ENCODE measurements at places on chromosomes 2 and 18. TPM values are rescaled to one million over a fixed set of nuclear protein-coding genes. Genes with fewer than 3 reads are reported as not detected.

The TDRD15 gene
- total RNA-seq = 0.15 TPM

The CCBE1 gene
- total RNA-seq = 0.36 TPM

The POTEC gene
- total RNA-seq = not detected

The PARD6G gene
- 4.1 TPM for total RNA-seq

The NCKAP5 gene
- total RNA-seq = 2.4 TPM

The GALNT3 gene
- total RNA-seq = 2.4 TPM

The SPATA3 gene
- total RNA-seq = not detected

The MBP gene
- 62.7 TPM for total RNA-seq

The ZNF521 gene
- total RNA-seq = 88.7 TPM

The IMMT gene
- total RNA-seq = 68.4 TPM

The MLPH gene
- total RNA-seq = 10.1 TPM

The RASGRP3 gene
- total RNA-seq = 12.8 TPM

The MCFD2 gene
- 165 TPM for total RNA-seq

GRCh38 chr18:9392726-9393125 is 58.2 kb downstream of the TWSG1 start:
- no peak overlapping the region for H3K27ac ChIP-seq
- no peak for DNase-seq
- H3K36me3 ChIP-seq = peaks cover 5% of the 10 kb centered on the region
- no peaks in the 10 kb centered on the region for H3K27me3 ChIP-seq
- no peak overlapping the region for H3K4me3 ChIP-seq

DNA sequence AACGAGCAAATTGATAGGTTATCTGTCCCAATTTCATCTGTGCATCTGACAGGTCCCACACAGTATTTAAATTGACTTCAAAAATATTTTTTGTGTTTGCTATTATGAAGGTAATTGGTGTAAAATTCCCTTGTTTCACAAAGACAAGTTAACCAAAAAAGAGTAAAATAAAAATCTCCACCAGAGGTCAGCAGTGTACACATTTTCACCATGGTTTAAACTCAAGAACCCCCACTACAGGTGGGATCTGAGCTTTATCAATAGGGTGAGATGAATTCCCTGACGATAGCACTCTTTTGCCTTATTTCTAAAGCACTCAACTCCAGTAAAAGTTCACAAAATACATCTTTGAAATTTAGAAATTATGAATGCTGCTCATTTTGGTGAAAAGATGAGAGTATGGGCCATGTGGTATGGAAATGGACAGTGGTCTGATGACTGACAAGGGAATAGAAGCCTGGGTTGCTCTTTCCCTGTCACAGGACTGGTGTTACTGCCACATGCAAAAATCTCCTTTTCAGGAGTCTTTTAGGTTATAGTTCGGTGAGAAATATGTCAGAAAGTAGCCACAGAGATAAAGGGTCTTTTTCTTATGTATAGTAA is 68.0 kb downstream of the SERPINB8 start:
- H3K4me3 ChIP-seq = no peak overlapping the region
- H3K4me1 ChIP-seq = no peaks in the 10 kb centered on the region
- H3K36me3 ChIP-seq = no peaks in the 10 kb centered on the region
- no peak overlapping the region for H3K27ac ChIP-seq
- no peaks in the 10 kb centered on the region for H3K27me3 ChIP-seq

GRCh38 chr2:144354953-144355352 is 165.0 kb downstream of the ZEB2 start:
- H3K4me1 ChIP-seq = peaks cover 5% of the 10 kb centered on the region
- no peaks in the 10 kb centered on the region for H3K27me3 ChIP-seq
- H3K36me3 ChIP-seq = no peaks in the 10 kb centered on the region
- H3K27ac ChIP-seq = no peak overlapping the region
- DNase-seq = no peak

DNA sequence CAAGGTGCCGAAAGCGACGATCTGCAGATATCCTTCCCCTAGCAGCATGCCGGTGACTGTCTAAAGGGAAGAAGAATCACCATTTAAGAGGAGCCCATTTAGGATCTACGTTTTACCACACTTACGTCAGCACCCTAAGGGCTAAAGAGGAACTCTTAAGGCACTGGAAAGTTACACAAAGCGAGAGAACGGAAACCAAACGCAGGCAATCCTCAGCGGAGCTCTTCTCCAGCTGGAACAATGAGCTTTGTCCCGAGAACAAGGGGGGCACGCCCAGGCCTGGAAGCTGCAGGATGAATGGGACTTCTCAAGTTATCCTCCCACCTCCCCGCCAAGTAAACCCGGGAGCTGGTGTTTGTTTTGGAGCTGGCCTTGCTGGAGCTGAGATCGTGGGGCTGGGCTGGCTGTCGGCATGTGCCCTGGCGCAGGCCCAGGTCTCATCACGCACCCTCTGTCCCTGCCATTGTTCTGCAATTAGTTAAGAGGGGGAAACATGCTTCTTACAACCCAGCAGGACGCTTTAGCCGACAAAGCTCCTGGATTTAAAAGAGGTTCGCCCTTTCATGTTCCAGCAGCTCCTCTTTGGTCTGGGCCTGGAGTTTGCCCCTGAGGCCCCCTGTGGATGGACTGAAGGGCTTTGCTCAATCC is 36.4 kb downstream of the PXDN start:
- H3K4me3 ChIP-seq = no peak overlapping the region
- no peaks in the 10 kb centered on the region for H3K27me3 ChIP-seq
- H3K36me3 ChIP-seq = no peaks in the 10 kb centered on the region

DNA sequence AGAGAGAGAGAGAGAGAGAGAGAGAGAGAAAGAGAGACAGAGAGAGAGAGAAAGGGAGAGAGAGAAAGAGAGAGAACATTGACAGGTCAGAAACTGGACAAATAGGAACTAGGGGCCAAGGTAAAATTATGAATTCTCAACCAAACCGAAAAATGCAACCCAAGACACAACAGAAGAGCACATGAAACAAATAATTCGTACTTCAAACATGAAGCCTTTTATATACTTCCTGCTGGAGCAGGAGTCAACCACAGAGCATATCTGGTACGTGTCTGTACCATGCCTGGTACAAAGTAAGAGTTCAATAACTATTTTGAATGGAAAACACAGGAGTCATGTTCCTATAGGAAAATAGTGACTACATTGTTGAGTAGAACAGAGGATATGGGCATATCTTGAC is 6.5 kb upstream of the VPS54 start:
- H3K36me3 ChIP-seq = no peaks in the 10 kb centered on the region
- H3K27ac ChIP-seq = no peak overlapping the region
- no peaks in the 10 kb centered on the region for H3K27me3 ChIP-seq

GRCh38 chr18:58896268-58896667 is 31.6 kb downstream of the ZNF532 start:
- no peaks in the 10 kb centered on the region for H3K27me3 ChIP-seq
- H3K27ac ChIP-seq = no peak overlapping the region
- DNase-seq = no peak
- no peaks in the 10 kb centered on the region for H3K36me3 ChIP-seq
- peaks cover 2% of the 10 kb centered on the region for H3K4me1 ChIP-seq

DNA sequence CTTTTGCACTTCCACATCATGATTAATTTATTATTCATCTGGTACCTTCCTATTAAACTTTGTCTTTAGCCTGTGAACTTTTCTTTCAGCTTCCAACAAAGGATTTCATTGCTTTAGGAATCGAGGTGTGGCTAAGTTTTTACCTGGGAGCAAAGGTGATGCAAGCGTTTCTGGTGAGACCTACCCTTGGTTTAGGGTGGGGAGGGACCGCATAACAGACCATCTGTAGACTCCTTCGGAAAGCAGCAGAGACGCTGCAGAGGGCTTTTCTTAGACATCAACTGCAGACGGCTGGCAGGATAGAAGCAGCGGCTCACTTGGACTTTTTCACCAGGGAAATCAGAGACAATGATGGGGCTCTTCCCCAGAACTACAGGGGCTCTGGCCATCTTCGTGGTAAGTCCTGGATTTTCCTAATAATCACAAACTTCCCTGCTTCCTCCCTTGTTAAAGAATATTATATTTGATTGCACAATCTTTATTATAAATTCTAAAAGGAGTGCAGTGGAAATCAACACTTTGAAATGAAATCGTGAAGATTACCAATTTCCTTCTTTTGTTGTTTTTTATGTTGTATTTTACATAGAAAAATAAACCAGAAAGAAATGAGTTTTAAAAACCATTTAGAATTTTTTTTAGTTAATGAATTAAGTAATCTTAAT is at the start of gene DSG3:
TSS of gene DSG3 (plus strand) at position 212 of the 662 bp plus-strand sequence. CDS start at position 349, 137 bp downstream.
- no peak within 1 kb of the TSS for H3K27ac ChIP-seq
- H3K4me1 ChIP-seq = no peaks in the 10 kb centered on the region
- no peaks in the 10 kb centered on the region for H3K27me3 ChIP-seq
- no peak for DNase-seq
- no peaks in the 10 kb centered on the region for H3K36me3 ChIP-seq

DNA sequence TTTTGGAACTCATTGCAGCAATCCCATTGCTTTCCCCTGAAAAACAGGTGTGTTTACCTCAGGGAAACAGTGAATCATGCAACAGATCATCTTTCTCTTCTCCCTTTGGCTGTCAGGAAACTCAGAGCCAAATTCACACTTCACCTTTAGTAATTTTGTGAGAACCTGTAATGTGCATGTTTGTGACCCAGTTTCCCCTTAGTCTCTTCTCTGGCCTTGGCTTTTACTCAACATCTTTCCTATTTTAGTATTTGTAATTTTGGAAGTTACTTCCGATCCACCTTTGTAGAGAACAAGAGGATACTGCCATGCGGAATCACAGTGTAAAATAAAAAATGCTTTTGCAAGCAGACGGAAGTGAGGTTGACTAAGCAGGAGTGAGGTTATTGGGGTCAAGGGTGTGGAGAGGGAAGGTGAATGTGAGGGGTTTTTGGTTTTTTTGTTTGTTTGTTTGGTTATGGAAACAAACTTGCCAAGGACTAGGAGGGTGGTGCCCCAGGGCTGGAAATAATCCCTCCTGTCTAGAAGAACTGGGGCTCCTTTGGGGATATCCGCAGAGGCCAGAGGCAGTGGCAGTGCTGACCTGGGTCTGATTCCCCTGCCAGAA is 14.0 kb downstream of the ASPRV1 start:
- no peak for DNase-seq
- H3K4me1 ChIP-seq = no peaks in the 10 kb centered on the region
- H3K36me3 ChIP-seq = no peaks in the 10 kb centered on the region
- H3K27ac ChIP-seq = no peak overlapping the region
- no peak overlapping the region for H3K4me3 ChIP-seq

DNA sequence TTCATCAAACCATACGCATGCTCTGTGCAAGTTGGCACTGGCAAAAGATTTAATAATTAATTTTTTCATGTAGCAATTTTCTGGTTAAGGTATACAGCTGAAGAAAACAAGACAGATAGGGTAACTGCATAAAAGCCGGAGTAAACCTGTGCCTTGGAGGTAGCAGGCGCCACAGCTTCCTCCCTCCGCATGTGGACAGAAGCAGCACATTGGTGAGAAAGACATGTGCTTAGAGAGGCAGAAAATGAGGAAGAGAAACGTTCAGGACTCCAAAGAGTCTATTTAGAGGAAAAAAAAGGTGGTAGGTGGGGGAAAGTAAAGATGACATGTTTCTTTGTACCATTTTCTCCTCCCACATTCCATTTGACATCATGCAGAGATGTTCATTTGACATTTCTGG is 9.3 kb downstream of the ST6GAL2 start:
- no peak overlapping the region for H3K27ac ChIP-seq

- no peak overlapping the region for H3K4me3 ChIP-seq
- H3K27me3 ChIP-seq = peaks cover 2% of the 10 kb centered on the region
- DNase-seq = no peak
Measured at GRCh38 chr18:6373187-6373586, 41.5 kb downstream of the L3MBTL4 start.

DNA sequence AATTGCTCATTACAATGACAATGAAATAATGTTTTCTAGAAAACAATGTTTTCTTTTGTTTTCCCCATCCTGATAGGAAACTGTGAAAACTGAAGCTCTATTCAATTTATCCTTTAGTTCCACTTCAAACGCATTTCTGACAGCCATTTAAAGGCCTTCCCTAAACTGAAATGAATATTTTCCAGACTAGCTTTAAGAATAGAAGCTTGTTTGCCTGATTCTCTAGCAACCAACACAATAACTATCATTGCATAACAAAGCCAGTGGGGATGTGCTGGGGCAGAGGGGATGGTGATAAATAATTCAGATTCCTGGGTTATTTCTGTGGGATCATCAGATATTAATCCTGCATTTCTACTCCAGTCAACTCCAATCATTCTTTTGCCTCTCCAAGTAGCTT is 427.1 kb downstream of the RND3 start:
- no peak overlapping the region for H3K27ac ChIP-seq
- no peak overlapping the region for H3K4me3 ChIP-seq
- H3K36me3 ChIP-seq = no peaks in the 10 kb centered on the region
- H3K4me1 ChIP-seq = no peaks in the 10 kb centered on the region

GRCh38 chr18:36756242-36756641 is 72.6 kb downstream of the TPGS2 start:
- no peak overlapping the region for H3K4me3 ChIP-seq
- H3K36me3 ChIP-seq = peaks cover under 1% of the 10 kb centered on the region
- H3K27me3 ChIP-seq = no peaks in the 10 kb centered on the region

GRCh38 chr2:151862700-151863099 is 34.5 kb upstream of the ARL5A start:
- no peaks in the 10 kb centered on the region for H3K4me1 ChIP-seq
- H3K36me3 ChIP-seq = no peaks in the 10 kb centered on the region
- H3K4me3 ChIP-seq = no peak overlapping the region
- no peaks in the 10 kb centered on the region for H3K27me3 ChIP-seq
- H3K27ac ChIP-seq = no peak overlapping the region
- no peak for DNase-seq

GRCh38 chr18:9530226-9531009 is 55.1 kb downstream of the RALBP1 start:
- no peak for DNase-seq
- H3K27ac ChIP-seq = no peak overlapping the region
- H3K4me1 ChIP-seq = no peaks in the 10 kb centered on the region
- H3K27me3 ChIP-seq = no peaks in the 10 kb centered on the region
- no peak overlapping the region for H3K4me3 ChIP-seq

DNA sequence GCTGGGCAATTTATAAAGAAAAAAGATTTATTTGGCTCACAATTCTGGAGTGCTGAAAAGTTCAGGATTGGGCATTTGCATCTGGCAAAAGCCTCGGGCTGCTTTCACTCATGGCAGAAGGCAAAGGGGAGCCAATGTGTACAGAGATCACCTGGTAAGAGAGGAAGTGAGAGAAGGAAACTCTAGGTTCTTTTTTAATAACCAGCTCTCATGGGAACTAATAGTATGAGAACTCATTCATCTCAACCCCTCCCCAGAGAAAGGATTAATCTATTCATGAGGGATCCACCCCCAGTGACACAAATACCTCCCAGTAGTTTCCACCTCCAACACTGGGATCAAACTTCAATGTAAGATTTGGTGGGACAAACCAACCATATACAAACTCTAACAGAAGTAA is 129.0 kb downstream of the EVA1A start:
- H3K27me3 ChIP-seq = no peaks in the 10 kb centered on the region
- H3K4me3 ChIP-seq = no peak overlapping the region
- no peaks in the 10 kb centered on the region for H3K36me3 ChIP-seq
- DNase-seq = no peak

- no peak for DNase-seq
- H3K27me3 ChIP-seq = no peaks in the 10 kb centered on the region
- no peaks in the 10 kb centered on the region for H3K4me1 ChIP-seq
- no peak overlapping the region for H3K4me3 ChIP-seq
Measured at GRCh38 chr2:31329081-31329625, 85.4 kb downstream of the XDH start.
